ENCODE measurements at places on chromosomes 3 and 15.

- no peak for DNase-seq
Observed at GRCh38 chr3:25973122-25973521, 183.2 kb downstream of the OXSM start.

DNA sequence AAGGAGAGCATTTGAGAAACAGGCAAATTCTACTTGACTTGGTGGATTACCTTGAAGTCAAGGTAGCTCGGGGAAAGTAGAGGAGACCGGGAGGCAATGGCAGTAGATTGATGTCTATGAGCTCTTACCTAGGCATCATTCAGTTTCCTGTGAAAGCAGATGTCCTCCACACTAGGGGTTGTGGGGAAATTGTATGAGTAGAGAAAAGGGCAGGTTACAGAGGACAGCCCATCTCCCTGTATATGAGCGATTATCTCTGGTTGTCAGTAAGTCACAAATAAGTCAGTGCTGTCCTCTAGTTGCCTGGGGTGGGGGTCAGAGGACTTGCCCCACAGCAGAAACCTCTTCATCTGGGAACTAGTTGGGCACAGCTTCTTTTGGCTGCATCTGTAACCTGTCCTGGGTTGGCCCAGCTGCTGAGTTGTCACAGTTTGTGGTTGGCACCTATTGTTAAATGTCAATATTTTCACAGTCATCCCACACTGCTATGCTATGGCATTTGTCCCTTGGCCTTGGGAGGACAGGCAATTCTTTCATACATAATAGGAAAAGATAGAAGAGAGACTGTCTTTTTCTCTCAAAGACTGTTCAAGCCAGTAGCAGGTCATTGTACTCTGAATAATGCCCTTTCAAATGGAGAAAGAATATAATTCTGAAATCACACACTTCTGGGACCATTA, 53.6 kb upstream of the LRRFIP2 start:
- no peak for DNase-seq

GRCh38 chr3:58351920-58352319, 19.2 kb downstream of the PXK start:
- no peak for DNase-seq

- DNase-seq = no peak
Observed at GRCh38 chr3:149179220-149179619, 42.4 kb downstream of the CP start.

DNA sequence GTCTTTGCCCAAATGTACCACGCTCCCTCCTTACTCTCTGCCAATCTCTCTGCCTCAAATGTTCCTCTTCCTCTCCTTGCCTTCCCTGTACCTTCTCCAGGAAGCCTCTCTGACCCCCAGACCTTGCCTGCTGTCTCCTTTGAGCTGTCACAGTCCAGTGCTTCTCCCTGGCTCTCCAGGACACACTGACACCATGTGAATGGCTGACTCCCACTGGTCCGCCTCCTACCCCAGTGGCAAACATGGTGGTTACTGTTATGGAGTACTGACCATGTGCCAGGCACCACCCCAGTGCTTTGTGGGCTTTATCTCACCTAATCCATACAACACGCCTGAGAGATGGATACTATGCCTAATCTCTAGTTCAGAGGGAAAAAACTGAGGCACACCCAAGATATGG, 141.9 kb downstream of the TPRA1 start:
- DNase-seq = no peak

GRCh38 chr3:44021651-44022594, 219.8 kb upstream of the TOPAZ1 start:
- DNase-seq = no peak

DNA sequence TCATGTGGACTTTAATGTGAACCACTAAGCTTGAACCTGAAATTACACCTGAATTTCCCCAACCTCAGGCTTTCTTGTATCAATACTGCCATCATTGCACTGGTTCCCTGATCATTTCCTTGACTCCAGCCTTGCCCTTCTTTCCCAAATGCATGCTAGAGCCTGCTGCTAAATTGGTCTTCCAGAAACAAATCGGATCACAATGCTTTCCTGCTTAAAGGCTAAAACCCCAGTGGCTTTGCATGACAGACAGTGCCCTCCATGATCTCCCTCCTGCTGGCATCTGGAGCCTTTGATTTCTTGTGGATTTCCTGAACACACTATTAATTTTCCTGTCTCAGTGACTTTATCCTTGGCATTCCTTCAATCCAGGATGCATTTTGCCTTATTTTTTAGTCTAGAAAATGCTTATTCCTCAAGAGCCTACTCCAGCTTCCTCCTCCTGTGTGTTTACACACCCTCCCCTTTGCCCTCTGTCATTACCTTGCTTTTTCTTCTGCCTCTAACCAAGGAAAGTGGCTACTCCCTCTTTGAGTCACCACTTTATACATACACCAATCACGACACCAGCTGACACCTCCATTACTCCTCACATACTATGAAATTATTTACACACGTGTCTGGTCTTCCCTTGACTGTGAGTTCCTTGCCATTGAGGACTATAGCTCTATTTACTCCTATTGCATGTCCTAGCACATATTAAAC, 214.6 kb downstream of the KCNAB1 start:
- no peak for DNase-seq
